ENCODE measurements at places on chromosomes 1 and 21.

DNA sequence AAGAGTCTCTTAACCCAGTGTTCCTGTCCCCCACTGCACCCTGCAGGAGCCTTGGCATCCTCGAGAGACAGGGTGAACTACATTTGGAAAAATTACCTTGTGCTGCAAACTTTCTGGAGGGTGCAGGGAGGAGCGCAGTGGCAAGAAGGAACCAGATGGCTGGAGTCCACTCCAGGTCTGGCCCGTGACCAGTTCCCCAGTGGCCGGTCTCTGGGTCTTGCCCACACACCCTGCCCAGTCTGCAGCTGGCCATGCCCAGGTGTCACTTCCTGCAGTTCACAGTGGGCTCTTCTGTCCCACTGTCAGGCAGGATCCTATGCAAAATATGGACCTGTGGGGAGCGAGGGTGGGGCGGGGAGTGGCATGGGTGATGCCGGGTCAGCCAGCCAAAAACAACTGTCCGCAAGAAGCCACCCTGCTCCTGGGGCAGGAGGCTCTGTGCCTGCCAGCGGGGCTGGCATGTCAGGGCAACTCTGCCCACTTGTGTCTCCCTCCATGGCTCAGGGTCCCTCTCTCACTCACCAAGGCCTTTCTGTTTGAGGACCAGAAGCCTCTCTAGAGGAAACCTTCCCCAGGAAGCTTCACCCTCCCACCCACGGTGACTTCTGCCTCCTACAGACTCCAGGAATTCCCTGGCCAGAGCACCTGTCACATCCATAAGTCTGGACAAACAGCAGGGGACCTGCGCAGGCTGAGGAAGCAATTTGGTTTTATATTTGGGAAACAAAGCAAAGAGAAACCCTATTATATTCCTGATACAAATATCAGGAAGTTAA, 55.6 kb downstream of the KIF21B start:
- H3K27me3 ChIP-seq, result no peaks in the 10 kb centered on the region
- no peak overlapping the region for H3K4me3 ChIP-seq
- no peak overlapping the region for H3K27ac ChIP-seq
- H3K36me3 ChIP-seq, result no peaks in the 10 kb centered on the region

- H3K27me3 ChIP-seq, result no peaks in the 10 kb centered on the region
- no peak overlapping the region for H3K4me3 ChIP-seq
- DNase-seq, result no peak
- no peaks in the 10 kb centered on the region for H3K36me3 ChIP-seq
- H3K27ac ChIP-seq, result no peak overlapping the region
Observed at GRCh38 chr1:244448279-244449036, 3.3 kb downstream of the ADSS2 start.

- DNase-seq, result no peak
- H3K4me1 ChIP-seq, result peaks cover 2% of the 10 kb centered on the region
- H3K27me3 ChIP-seq, result no peaks in the 10 kb centered on the region
- no peaks in the 10 kb centered on the region for H3K36me3 ChIP-seq
- H3K4me3 ChIP-seq, result no peak overlapping the region
Observed at GRCh38 chr1:221573756-221574155, 168.1 kb downstream of the DUSP10 start.

DNA sequence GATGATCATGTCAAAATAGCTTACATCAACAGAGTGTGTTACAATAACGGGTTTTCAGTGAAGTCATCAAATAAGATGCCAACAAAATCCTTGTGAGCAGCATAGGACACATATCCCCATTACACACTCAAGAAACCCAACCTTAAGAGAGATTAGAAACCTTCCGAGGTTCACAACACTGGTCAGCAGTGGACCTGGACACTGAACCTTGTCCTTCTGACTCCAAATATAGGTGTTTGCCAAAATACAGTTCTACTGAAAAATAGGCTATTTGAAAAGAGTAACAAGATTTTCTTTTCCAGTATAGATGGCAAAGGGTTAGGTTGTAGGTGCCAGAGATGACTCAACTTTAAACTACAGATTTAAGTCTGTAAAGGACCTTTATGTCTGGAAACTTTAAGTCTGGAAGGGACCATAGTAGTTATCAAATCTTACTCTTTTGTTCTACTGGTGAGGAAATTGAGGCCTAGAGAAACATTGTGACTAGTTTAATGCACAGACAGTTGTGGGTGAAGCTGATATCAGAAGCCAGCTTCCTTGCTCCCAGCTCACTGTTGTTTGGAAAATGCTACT, 811 bp upstream of the REG4 start:
- H3K36me3 ChIP-seq, result no peaks in the 10 kb centered on the region
- no peaks in the 10 kb centered on the region for H3K27me3 ChIP-seq
- H3K27ac ChIP-seq, result no peak overlapping the region
- DNase-seq, result no peak
- H3K4me3 ChIP-seq, result no peak overlapping the region
- H3K4me1 ChIP-seq, result no peaks in the 10 kb centered on the region

DNA sequence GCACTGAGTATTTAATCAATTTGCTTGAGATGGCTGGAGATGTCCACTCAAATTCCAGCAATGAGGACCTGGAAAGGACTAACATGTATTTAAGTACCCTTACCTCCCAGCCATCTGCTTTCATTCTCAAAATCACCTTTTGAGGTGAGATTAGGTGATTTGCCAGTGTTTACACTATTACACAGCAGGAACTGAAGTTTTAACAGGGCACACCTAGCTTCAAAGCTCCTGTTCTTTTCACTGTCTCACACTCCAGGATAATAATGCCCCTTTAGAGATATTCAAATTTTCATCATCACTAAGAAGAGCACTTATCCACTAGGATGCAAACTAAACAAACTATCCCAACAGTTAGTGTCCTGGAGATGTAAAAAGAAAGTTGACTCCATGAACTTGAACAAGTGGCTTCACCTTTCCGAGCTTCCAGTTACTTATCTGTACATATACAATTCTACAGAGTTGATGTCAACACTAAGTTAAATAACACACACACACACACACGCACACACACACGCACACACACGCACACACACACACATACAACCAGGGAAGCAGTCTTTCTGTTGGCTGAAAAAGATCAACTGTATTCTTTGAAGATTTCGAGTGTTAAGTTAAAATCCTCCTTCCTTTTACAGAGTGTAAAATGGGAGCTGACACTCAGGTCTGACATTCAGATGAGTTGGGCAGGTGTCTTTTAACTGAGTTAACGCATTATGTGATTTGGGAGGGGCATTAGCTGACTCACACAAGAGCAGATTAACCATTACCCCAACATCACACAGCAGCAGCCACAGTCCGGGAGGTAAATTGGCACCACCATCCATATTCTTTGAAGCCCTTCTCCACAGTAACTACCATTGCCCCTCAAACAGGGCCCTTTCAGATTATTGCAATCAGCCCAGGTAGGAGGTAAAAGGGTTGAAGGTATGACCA, 15.5 kb upstream of the JAK1 start:
- H3K36me3 ChIP-seq, result no peaks in the 10 kb centered on the region
- DNase-seq, result no peak
- no peaks in the 10 kb centered on the region for H3K4me1 ChIP-seq
- H3K4me3 ChIP-seq, result no peak overlapping the region
- H3K27ac ChIP-seq, result no peak overlapping the region
- no peaks in the 10 kb centered on the region for H3K27me3 ChIP-seq

DNA sequence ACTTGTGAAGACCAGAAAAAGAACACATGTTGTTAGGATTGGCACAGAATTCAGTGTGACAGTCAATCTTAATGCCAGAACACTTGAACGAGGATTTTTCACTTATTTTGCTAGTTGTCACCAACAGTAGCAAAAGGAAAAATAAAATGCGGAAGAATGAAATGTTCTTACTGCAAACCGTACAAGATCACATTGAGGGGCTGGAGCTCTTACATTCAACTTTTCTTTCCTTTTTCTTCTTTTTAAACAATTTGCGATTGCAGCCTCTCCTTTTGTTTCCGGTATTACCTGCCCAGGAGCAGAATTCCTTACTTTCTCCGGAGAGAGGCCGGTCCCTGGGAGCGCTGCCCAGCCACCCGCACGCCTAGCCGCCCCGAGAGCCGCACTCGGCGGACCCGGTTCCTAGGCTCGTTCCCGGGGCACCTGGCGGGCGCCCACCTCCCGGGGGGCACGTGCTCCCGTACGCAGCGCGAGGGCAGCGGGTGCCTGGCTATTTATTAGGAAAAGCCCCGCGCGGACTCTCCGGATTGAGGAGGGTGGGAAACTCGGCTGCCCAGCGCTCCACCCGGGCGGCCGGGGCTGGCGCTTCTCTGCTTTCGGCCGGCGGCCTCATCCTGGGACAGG, 1.2 kb upstream of the CAMTA1 start:
- H3K4me3 ChIP-seq, result peak overlapping the region; percentile 77
- peak overlapping the region; percentile 94 for H3K27ac ChIP-seq
- DNase-seq, result no peak
- no peaks in the 10 kb centered on the region for H3K36me3 ChIP-seq

- peaks cover 5% of the 10 kb centered on the region for H3K4me1 ChIP-seq
- DNase-seq, result no peak
- H3K27ac ChIP-seq, result no peak overlapping the region
- H3K4me3 ChIP-seq, result no peak overlapping the region
- H3K27me3 ChIP-seq, result no peaks in the 10 kb centered on the region
Observed at GRCh38 chr1:32216566-32216965, 5.6 kb downstream of the TMEM234 start.

GRCh38 chr1:43300378-43301094, at the start of gene TIE1:
TIE1 (plus strand) TSS chr1:43300982; CDS start chr1:43301072, 90 bp downstream.
- no peaks in the 10 kb centered on the region for H3K36me3 ChIP-seq
- no peak within 1 kb of the TSS for H3K27ac ChIP-seq
- no peak for DNase-seq
- H3K27me3 ChIP-seq, result no peaks in the 10 kb centered on the region
- no peak within 1 kb of the TSS for H3K4me3 ChIP-seq

DNA sequence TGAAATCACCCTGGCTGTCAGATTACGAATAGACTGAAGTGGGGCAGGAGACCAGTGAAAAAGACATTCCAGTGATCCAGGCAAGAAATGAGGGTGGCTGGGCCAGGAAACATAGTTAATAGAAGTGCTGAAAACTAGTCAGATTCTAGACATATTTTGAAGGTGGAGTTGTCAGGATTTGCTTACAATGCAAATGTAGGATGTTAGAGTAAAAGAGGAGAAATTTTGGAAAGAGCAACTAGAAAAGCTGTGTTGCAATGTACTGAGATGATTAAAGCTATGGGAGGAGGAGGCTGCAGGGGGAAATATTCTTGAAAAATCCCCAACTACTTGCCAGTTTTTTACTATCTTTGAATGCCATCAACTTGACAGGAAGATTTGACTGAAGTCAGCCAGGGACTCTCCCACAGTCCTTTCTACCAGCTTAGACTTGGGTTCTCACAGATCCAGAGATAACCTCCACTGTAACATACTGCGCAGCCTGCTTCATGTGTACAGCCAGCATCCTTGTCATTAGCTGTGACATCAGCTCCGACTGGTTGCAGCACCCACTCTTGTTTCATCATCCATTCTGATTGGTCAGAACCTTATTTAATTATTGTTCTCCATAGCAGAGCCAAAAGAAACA, 109.7 kb downstream of the TSEN15 start:
- H3K27me3 ChIP-seq, result no peaks in the 10 kb centered on the region
- H3K27ac ChIP-seq, result no peak overlapping the region
- H3K4me1 ChIP-seq, result peaks cover 9% of the 10 kb centered on the region
- no peaks in the 10 kb centered on the region for H3K36me3 ChIP-seq
- no peak for DNase-seq

DNA sequence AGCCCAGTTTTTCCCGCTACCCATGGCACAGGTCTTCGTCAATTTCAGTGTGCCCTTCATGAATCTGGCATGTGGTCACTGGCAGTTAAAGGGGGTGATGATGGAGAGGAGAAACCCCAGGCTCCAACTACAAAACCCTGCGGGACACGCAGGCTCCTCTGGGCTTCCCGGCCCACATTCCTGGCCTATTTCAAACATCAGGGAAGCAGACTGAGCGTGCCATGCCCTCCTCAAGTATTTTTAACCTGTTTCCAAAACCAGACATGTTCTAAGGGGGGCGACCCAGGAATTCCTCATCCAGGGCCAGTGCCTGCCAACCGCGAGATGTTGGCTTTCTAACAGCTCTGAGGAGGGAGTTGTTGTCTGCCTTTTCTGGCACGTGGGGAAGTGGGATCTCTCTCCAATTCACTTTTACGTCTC, 85.1 kb downstream of the CAPZB start:
- peaks cover 3% of the 10 kb centered on the region for H3K4me1 ChIP-seq
- DNase-seq, result no peak
- H3K27ac ChIP-seq, result no peak overlapping the region
- no peaks in the 10 kb centered on the region for H3K36me3 ChIP-seq

GRCh38 chr1:185375583-185375982, 58.5 kb upstream of the IVNS1ABP start:
- no peaks in the 10 kb centered on the region for H3K27me3 ChIP-seq
- peak; percentile 47 for DNase-seq
- H3K27ac ChIP-seq, result no peak overlapping the region
- H3K36me3 ChIP-seq, result no peaks in the 10 kb centered on the region

DNA sequence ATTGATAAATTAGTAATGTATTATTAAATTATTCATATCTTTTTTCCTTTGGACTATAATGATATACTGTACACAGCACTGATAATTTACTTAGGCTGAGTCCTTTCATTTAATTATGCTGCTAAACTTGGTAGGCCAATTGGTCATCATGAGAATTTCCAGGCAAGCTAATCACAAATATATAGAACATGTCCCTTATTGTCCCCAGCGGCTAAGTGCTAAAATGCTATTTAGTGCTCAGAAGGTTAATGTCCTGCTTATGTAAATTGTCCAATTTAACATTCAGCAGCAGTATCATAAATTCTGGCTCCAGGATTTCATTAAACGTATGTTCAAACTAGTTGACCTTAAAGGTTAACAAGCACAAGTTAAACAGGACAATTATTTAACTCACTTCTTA, 30.0 kb upstream of the RRP15 start:
- H3K4me3 ChIP-seq, result no peak overlapping the region
- H3K4me1 ChIP-seq, result peaks cover 3% of the 10 kb centered on the region
- no peaks in the 10 kb centered on the region for H3K27me3 ChIP-seq
- H3K27ac ChIP-seq, result no peak overlapping the region
- H3K36me3 ChIP-seq, result no peaks in the 10 kb centered on the region
- no peak for DNase-seq

- H3K36me3 ChIP-seq, result no peaks in the 10 kb centered on the region
- no peaks in the 10 kb centered on the region for H3K4me1 ChIP-seq
- DNase-seq, result no peak
Observed at GRCh38 chr1:111497592-111497991, 5.8 kb downstream of the ADORA3 start.

- H3K4me1 ChIP-seq, result no peaks in the 10 kb centered on the region
- no peak for DNase-seq
- no peak overlapping the region for H3K27ac ChIP-seq
Observed at GRCh38 chr21:17616831-17617230, 4.1 kb upstream of the BTG3 start.

DNA sequence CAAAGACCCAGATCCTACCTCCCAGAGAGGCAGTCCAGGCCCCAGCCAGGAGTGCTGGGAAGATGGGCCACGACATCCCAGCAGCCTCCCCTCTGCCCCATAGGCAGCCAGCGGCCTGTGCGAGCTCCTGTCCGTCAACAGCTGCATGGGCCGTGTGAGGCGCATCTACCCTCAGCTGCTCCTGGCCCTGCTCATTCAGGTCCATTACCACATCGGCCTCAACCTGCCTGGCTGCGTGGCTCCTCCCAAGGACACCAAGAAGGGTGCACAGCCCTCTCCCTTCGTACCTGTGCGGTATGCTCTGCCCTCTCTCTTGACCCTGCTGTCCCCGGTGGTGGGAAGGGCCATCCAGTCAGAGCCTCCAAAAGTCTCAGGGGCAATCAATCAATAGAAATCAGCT, 29.5 kb upstream of the TTC4 start:
- no peak overlapping the region for H3K27ac ChIP-seq
- H3K36me3 ChIP-seq, result no peaks in the 10 kb centered on the region
- no peak for DNase-seq
- no peaks in the 10 kb centered on the region for H3K27me3 ChIP-seq

Data from mesendoderm (in vitro differentiated cells).